A375 (cell line): ENCODE measurements at places on chromosomes 6 and 20. TPM values are rescaled to one million over a fixed set of nuclear protein-coding genes. Genes with fewer than 3 reads are reported as not detected.

PPP1R16B gene
- total RNA-seq = 0.03 and 0.08 TPM in 2 replicates

TRIM31 gene
- not detected in 2 replicates for total RNA-seq

SIGLEC1 gene
- not detected in 2 replicates for total RNA-seq

LKAAEAR1 gene
- total RNA-seq = 0.94 and 0.98 TPM in 2 replicates

OTOR gene
- not detected in 2 replicates for total RNA-seq

ARMH2 gene
- total RNA-seq = not detected in 2 replicates

KHDC1L gene
- total RNA-seq = not detected in 2 replicates

MOCS3 gene
- total RNA-seq = 11.9 and 12.8 TPM in 2 replicates

EFHC1 gene
- 21.0 and 21.6 TPM in 2 replicates for total RNA-seq

SLC12A5 gene
- not detected in 2 replicates for total RNA-seq

DLGAP4 gene
- 16.1 and 21.4 TPM in 2 replicates for total RNA-seq

DLL1 gene
- total RNA-seq = 0.19 and 0.69 TPM in 2 replicates

TP53INP2 gene
- 2.2 and 3.1 TPM in 2 replicates for total RNA-seq

YTHDF1 gene
- 25.4 and 27.3 TPM in 2 replicates for total RNA-seq

SPATS1 gene
- total RNA-seq = not detected in 2 replicates

SLA2 gene
- 0.08 TPM in 1 of 2 replicates, not detected in the other for total RNA-seq

KCNK16 gene
- total RNA-seq = not detected in 2 replicates

MYL9 gene
- total RNA-seq = 3.1 and 3.2 TPM in 2 replicates

PPIL6 gene
- 0.91 and 1.2 TPM in 2 replicates for total RNA-seq

PACSIN1 gene
- total RNA-seq = 0.04 and 0.05 TPM in 2 replicates

FLOT1 gene
- total RNA-seq = 72.6 and 83.5 TPM in 2 replicates

LAMA4 gene
- total RNA-seq = 108 and 128 TPM in 2 replicates

CD24 gene
- 0.16 TPM in 1 of 2 replicates, not detected in the other for total RNA-seq

IMPG1 gene
- not detected in 2 replicates for total RNA-seq

ALDH8A1 gene
- total RNA-seq = 0.88 TPM in 1 of 2 replicates, not detected in the other

RAB44 gene
- total RNA-seq = 0.11 TPM in 1 of 2 replicates, not detected in the other

TMC2 gene
- not detected in 2 replicates for total RNA-seq

ZNF311 gene
- not detected in 2 replicates for total RNA-seq

LCA5 gene
- 1.6 and 2.7 TPM in 2 replicates for total RNA-seq

TSHZ2 gene
- 1.1 and 1.5 TPM in 2 replicates for total RNA-seq

RIPOR2 gene
- 0.53 and 1.1 TPM in 2 replicates for total RNA-seq

MUC22 gene
- not detected in 2 replicates for total RNA-seq

CTNNBL1 gene
- 39.3 and 40.5 TPM in 2 replicates for total RNA-seq

BANF2 gene
- not detected in 2 replicates for total RNA-seq

PROCR gene
- total RNA-seq = 48.1 and 53.3 TPM in 2 replicates

PTP4A1 gene
- total RNA-seq = 24.6 and 32.3 TPM in 2 replicates

PRSS35 gene
- total RNA-seq = 0.23 TPM in 1 of 2 replicates, not detected in the other
